ENCODE measurements at places on chromosomes 11 and 22. TPM values are rescaled to one million over a fixed set of nuclear protein-coding genes. Genes with fewer than 3 reads are reported as not detected.

Gene SPTBN2
- polyA plus RNA-seq, result 51.5 TPM

Gene SHANK2
- 34.8 TPM for polyA plus RNA-seq

Gene MRPL17
- 61.2 TPM for polyA plus RNA-seq

Gene MRPL40
- 43.2 TPM for polyA plus RNA-seq

Gene ENTHD1
- polyA plus RNA-seq, result not detected

Gene DNAJB13
- polyA plus RNA-seq, result 3.7 TPM

Gene MMP12
- polyA plus RNA-seq, result 4.4 TPM

Gene UNC93B1
- polyA plus RNA-seq, result 9.0 TPM

Gene SNAP29
- 30.7 TPM for polyA plus RNA-seq

Gene TSPAN32
- polyA plus RNA-seq, result 1.9 TPM

Gene ZNF214
- polyA plus RNA-seq, result 14.0 TPM

Gene GAL3ST3
- 3.8 TPM for polyA plus RNA-seq

Gene KCNJ5
- 3.6 TPM for polyA plus RNA-seq

Gene MS4A6A
- polyA plus RNA-seq, result 14.2 TPM

Gene ADM2
- polyA plus RNA-seq, result 4.8 TPM

Gene NARS2
- polyA plus RNA-seq, result 56.9 TPM

Gene SCGB1D2
- polyA plus RNA-seq, result 0.80 TPM

Gene NELL1
- 2.6 TPM for polyA plus RNA-seq

Gene SLC37A2
- 2.4 TPM for polyA plus RNA-seq

Gene SHISA8
- polyA plus RNA-seq, result 0.38 TPM

Gene OR4D9
- 0.07 TPM for polyA plus RNA-seq

Gene MAP4K2
- 17.4 TPM for polyA plus RNA-seq

Gene MIAT
- polyA plus RNA-seq, result 0.52 TPM

Gene KCTD21
- polyA plus RNA-seq, result 8.0 TPM

Gene CLMP
- polyA plus RNA-seq, result 34.1 TPM

Gene GLYATL1
- 196 TPM for polyA plus RNA-seq

Gene TPBGL
- polyA plus RNA-seq, result 0.17 TPM

Gene MS4A14
- 0.62 TPM for polyA plus RNA-seq

Gene WNT7B
- polyA plus RNA-seq, result 7.5 TPM

Gene XKR3
- polyA plus RNA-seq, result not detected

Gene APOBEC3A
- 0.13 TPM for polyA plus RNA-seq

Gene TRIM29
- polyA plus RNA-seq, result 1.8 TPM

Gene NUP50
- 75.0 TPM for polyA plus RNA-seq

Gene MAP6
- polyA plus RNA-seq, result 8.6 TPM

Gene MUC6
- polyA plus RNA-seq, result 26.8 TPM

Gene TUBA8
- polyA plus RNA-seq, result 3.9 TPM

Gene HBB
- polyA plus RNA-seq, result 98.9 TPM

Gene CCDC87
- 0.27 TPM for polyA plus RNA-seq

Gene GLB1L3
- polyA plus RNA-seq, result 1.9 TPM

Gene CSF2RB
- polyA plus RNA-seq, result 1.9 TPM

Gene PPP6R3
- polyA plus RNA-seq, result 133 TPM

Gene UPK3A
- 1.5 TPM for polyA plus RNA-seq

Gene PATE2
- 0.25 TPM for polyA plus RNA-seq

Gene MS4A4A
- polyA plus RNA-seq, result 3.3 TPM

Gene GVQW3
- 20.2 TPM for polyA plus RNA-seq

Gene DUSP8
- polyA plus RNA-seq, result 3.2 TPM

Gene SCUBE2
- 6.8 TPM for polyA plus RNA-seq

Gene KCNE3
- 26.1 TPM for polyA plus RNA-seq
